ENCODE measurements at places on chromosomes 3 and 15.

DNA sequence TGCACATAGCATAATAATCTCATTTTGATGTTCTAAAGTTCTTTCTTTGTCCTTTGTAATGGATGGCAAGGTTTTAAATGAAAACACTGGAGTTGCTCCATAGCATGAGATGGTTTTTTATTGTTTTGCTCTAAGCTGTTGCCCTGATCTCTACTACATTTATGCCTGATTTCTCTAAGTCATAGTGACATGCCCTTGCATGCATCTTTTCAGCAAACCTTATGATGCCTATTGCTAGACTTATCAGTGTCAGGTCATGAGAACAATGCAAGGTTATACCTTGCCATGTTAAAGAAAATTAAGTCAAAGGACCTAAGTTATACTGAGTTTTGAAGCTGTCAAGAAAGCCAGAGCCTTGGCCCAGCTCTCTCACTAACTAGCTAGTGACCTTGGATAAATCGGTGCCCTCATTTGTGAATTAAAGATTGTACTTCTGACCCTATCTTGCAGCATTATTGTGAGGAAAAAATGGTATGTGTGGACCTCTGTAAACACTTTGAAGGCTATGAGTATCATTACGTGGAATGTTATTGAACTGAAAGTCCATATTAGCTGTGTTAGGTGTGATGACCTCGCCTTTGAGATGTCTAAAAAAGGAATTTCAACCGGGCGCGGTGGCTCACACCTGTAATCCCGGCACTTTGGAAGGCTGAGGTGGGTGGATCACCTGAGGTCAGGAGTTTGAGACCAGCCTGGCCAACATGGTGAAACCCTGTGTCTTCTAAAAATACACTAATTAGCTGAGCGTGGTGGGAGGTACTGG lies 256.4 kb upstream of the UBE2E1 start:
- ATAC-seq, result no peak

GRCh38 chr3:13512451-13512850 lies 32.3 kb downstream of the HDAC11 start:
- ATAC-seq, result no peak

GRCh38 chr3:142027300-142027699 lies 122.0 kb downstream of the TFDP2 start:
- ATAC-seq, result no peak

- no peak for ATAC-seq
These were observed 24.5 kb downstream of the NIPA1 start for GRCh38 chr15:22810853-22811338.

GRCh38 chr3:51538115-51538458 lies 432 bp upstream of the RAD54L2 start:
- no peak for ATAC-seq

DNA sequence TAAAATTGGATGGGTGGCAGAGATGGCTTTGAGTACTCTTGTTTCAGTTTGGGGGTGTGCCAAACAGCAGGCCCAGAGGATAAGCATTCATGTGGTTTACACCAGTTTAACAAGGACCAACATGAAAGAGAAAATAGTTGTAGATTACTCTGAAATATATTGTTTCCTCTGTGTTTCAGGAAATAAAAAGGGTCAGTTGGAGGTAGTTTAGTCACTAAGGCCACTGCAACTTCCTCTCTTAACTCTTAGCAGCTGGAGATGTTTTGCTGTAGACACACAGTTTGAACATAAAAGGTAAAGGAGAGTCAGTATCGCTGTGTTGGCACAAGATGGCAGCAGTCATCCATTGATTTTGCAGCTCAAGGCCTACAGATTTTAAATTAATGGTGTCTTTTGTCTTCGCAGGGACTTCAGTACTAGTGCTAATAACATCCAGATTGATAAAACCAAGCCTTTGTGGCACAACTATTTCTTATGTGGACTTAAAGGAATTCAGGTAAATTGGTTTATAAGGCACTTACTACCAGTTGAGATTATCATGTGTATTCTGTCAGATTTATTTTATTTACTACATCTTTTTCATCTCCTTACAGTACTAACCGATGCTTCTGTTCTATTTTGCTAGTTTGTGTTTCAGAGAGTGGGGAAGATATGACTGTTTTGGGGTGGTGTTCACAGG lies 65.5 kb downstream of the GALK2 start:
- ATAC-seq, result peak; percentile 55

DNA sequence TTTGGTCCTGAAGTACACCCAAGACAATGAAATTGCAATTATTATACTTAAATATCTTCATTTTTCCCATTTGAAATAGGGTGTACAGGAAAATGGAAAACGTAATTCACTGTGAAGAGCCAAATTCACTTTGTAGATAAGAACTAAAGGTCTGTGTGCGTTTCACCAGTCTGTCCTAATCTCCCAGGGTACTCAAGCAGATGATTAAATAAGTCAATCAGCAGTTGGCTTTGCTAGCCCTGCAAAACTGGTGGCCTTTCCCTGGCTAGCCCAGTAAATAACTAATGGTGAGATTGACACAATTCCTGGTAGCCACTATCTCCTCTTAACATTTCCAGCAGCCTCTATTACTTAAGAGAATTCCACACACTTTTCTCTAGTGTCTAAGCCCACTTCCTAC lies 389.3 kb downstream of the TBL1XR1 start:
- no peak for ATAC-seq

DNA sequence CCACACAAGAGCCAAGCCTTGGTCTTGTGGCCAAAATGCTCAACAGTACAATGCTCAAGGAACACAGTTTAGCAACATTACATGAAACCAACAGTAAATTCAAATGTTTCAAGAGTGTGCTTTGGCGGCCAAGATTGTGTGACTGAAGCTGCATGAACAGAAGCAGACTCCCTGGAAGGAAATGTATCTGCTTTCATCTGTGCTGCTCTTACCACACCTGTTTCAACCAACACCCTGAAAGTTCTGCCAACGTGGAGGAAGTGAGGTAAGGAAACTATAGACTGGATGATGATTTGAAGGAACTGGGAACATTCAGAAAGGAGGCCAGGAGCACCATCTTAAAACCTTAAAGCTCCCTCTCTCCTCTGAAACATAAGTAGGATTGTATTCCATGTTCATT lies 55.7 kb downstream of the MB21D2 start:
- no peak for ATAC-seq

DNA sequence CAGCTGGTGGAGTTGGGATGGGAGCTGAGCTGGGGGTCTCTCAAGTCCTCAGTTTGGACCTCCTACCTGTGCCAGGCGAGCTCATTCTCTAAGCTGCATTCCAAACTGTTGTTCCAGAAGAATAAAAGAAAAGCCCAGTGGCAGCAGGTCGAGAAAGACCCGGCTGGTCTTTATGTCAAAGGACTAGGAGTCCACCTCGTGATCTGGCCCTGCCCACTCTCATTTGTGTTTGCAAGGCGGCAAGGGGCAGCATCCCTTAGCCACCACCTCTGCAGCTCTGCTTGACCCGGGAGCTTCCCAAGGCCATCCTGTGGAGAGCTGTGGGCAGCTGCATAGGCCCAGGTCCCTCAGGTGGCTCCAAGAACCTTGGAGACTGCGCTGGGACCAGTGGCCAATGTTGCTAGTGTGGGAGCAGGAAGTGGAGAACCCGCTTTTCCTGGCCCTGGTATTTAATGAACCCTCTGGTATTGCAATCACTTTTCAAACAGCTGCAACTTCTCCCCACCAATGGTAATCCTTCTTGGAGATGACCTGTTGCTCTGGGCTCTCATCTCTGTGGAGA lies 30.9 kb downstream of the KY start:
- ATAC-seq, result no peak

DNA sequence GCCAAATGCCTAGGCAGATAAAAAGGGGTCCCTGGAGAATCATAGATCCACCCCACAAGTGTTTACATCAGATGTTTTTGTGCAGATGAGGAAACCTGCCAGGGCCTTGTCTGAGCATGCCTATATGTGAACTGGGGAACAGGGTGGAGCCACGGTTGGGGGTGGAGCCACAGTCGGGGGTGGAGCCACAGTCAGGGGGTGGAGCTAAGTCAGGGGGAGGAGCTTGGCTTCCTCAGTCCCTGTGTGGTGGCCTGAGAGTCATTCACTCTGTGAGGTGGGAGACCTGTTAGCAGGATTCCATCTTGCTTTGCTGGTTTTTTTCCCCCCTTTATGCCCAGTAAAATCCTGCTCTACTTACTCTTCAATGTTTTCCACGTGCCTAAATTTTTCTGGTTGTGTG lies 57.8 kb upstream of the TGFBR2 start:
- no peak for ATAC-seq
